ENCODE measurements at places on chromosomes 4 and X.

DNA sequence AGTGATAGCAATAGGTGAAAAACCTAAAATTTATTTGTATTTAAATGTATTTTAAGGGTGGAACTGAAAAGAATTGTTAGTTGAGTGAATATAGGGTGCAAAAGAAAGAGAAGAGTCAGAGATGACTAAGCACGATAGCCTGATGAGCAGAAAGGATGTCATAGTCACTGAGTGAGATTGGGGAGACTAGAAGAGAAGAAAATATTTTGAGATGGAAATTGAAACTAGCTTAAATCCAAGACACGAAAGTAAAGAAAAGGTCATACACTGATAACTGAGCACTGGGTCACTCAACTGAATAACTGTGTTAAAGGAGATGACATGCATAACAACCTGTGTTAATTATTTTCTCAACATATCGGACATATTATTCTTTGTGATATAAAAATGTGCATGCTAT is 55.5 kb downstream of the SPANXN4 start:
- no peak for DNase-seq

DNA sequence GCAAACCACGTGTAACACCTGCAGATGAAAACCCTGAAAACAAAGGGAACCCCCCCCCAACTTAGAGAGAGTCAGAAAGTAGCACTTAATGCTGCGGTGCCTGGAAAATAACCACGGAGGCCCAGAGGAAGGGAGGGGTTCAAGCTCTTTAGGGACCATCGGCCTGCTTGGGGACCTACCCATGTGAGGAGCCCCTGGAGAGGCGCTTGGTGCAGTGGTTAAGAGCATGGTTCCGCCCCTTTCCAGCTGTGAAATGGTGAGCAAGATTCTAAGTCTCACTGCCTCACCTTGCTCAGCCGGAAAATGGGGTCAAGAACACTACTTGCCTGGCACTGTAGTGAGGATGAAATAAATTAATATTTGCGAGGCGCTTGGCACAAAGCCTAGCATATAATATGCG is 13.8 kb downstream of the SLC25A5 start:
- no peak for DNase-seq

DNA sequence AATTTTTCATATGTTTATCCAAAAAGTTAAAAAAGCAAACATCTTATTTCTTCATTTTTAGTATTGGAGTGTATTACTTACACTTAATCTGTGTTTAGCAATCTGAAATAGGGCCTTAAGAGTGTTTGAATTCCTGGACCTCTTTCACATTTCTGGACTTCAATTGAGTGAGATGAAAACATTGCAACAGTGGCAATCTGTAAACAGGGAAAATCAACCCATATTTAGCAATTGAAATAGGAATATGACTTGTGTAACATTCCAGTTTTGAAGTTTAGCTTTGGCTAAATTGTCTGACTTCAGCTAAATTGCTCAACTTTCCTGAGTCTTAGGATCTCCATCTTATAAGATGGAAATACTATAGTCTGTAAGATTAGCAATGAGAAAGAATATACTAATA is 34.6 kb upstream of the FHL1 start:
- no peak for DNase-seq

DNA sequence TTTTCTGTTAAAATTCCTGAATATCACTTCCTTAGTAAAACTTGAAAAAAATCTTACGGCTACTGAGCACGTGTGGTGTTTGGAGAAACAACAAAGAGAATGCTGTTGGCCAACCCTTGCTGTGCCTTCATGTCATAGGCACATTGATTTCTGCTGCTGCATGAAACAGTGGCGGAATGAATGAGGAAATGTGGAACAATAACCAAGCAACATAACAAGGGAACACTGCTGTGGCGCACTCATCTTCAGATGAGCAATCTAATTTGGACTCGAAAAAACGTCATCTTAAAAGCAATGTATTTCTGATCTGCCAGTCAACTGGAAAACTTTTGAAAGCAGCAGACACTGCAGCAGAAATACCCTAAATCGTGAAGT is 51.4 kb downstream of the PROM1 start:
- no peak for DNase-seq

- no peak for DNase-seq
Measured at GRCh38 chr4:147334478-147334877, 146.4 kb upstream of the EDNRA start.

DNA sequence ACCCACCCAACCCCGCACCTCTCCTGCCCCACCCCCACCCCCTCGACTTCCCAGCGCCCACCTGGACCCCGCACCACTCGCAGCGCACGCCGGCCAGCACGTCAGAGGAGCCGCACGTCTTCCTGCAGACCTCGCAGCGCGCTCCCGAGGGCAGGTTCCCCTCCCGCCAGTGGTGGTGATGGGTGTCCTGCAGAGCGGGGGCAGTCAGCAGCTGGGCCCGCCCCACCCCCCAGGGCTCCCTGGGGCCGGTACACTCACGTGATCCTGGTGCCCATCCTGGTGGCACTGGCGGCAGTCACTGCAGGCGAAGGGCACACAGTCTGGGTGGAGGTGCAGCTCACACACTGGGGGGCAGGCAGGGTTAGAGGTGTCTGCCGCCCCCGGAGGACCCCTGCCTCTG is 5.1 kb downstream of the DGKQ start:
- no peak for DNase-seq

GRCh38 chrX:74593593-74593992 is 20.8 kb downstream of the RLIM start:
- no peak for DNase-seq

GRCh38 chrX:27860337-27860736 is 52.5 kb downstream of the MAGEB10 start:
- DNase-seq = no peak

GRCh38 chr4:141081921-141082395 is 51.3 kb downstream of the RNF150 start:
- no peak for DNase-seq

Measured in ascending aorta (tissue), 2 donors.